ENCODE measurements at places on chromosomes 3 and 15.
A peak's percentile ranks its signal among the peaks of the same experiment; 100 is the strongest.

DNA sequence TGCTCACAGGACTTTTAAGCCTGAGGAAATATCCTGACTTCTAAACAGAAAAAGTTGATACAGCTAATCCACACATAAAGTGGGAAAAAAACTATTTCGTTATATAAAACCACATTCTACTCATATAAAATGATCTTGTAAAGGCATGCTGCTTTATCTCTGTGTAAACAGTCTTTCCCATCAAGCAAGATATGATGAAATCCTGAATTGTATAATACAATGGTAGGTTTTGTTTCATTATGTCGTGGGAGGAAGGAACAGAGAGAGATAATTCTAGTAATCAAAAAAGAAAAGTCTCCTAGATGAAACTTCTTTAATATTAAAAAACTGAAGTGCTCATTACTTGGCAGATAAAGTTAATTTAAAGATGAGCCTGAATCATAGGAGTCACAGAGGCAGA lies 92.6 kb upstream of the SNTN start:
- DNase-seq, result no peak

GRCh38 chr15:64915518-64916227 lies 4.0 kb downstream of the ANKDD1A start:
- no peak for DNase-seq

GRCh38 chr3:62556121-62556815 lies 182.9 kb upstream of the FEZF2 start:
- DNase-seq, result no peak

DNA sequence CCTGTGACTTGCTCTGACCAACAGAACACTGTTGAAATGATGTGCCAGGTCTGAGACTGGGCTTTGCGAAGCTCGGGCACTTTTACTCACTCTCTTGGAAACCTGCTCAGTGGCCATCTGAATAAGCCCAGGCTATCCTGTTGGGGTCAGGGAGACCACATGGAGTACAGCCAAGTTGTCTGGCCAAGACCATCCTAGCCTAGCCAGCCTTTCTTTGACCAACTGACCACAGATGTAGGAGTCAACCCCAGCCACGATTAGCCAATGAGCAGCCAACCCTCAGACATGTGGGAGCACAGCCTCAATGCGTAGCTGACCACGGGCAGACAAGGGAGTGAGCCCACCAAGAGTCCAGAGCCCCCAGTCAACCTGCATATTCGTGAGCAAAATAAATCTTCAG lies 26.1 kb downstream of the CCR9 start:
- DNase-seq, result no peak

GRCh38 chr3:128398586-128398985 lies 68.1 kb downstream of the DNAJB8 start:
- no peak for DNase-seq

DNA sequence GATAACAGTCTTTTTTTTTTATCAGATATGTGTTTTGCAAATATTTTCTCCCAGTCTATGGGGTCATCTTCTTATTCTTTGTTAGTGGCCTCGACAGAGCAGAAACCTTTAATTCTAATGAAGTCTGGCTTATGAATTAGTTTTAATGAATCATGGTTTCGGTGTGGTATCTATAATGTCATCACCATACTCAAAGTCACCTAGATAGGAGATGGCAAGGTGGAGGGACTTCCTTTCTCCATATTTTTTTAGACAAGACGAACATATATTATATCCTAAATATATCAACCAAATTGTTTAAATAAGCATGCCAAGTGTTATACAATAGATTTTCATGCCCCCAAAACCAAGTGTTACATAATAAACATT lies 60.4 kb downstream of the CD200 start:
- no peak for DNase-seq

DNA sequence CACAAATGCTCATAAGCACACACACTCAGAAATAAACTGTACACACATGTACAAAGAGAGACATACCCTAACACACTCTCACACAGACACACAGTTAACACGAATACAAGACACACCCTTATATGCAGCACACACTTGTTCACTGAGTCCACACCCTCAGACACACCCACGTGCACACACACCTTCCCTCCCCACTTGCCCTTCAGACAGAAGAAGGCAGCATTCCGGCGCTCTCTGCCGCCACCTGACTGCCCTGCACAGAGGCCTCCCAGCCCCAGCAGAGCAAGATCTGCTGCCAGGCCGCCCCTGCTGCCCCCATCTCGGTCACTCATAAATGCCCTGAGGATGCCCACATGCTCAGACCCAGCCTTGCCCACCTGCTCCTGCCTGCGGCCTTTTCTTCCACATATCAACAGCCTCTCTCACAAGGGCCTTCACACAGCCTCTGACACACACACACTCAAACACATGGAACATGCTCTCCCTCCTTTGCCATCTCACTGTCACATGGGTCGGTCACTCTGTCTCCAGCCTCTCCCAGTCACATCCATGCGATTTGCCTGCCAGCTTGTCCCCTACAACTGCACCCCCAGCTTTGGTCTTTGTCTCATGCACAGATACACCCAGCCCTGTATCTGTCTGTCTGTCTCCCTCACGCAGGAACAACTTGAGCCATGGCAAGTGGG lies 71.1 kb downstream of the EPHB3 start:
- DNase-seq, result no peak

DNA sequence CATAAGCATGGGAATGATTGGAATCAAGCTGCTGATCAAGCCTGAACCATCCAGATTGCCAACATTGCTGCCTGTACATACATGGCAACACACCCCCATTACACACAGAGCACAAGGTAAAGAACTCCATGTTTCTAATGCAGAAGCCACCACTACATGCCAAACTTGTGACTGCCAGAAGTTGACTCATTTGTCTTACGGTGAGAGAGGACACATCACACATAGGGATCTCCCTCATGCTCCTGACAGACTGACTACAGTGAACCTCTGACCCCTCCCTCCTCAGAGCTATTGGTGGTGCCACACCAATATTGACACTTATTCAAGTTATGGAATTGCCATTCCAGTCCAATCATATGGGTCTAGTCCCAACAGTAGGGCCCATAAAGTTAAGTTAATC lies 42.3 kb downstream of the EFHB start:
- DNase-seq, result peak; percentile 31

GRCh38 chr15:79400650-79401049 lies 31.5 kb upstream of the MINAR1 start:
- DNase-seq, result no peak

DNA sequence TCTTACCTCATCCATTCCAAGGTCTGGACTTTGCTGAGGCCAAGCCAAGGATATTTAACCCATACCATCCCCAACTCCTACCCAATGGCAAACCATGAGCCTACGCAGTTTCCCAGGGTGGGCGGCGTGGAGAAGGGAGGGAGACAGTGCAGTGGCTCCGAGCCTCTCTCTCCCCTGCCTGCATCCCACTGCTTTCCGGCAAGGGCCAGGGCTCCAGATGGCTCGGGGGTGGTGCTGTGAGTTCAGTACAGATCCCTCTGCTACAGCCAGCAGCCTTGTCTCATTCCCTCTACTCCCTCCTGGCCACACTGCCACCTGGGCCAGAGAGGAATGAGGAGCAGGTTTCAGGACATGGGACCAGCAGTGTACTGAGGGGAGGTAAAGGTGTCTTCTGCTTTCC lies 44.3 kb upstream of the APEH start:
- DNase-seq, result no peak

GRCh38 chr15:77037388-77038209 lies 33.3 kb downstream of the TSPAN3 start:
- no peak for DNase-seq
